Smooth muscle cell of bladder (primary cell): ENCODE measurements at places on chromosomes 3 and 15. TPM values are rescaled to one million over a fixed set of nuclear protein-coding genes. Genes with fewer than 3 reads are reported as not detected.

Gene ZNF860
- 0.28 TPM in 2 replicates for total RNA-seq

Gene GOLGA6B
- 0.09 TPM in 1 of 2 replicates, not detected in the other for total RNA-seq

Gene FHIT
- 0.28 and 1.1 TPM in 2 replicates for total RNA-seq

Gene AGTR1
- 1.3 and 2.9 TPM in 2 replicates for total RNA-seq

Gene SNUPN
- total RNA-seq = 33.4 and 43.4 TPM in 2 replicates

Gene CRBN
- total RNA-seq = 47.4 and 58.1 TPM in 2 replicates

Gene ATP13A4
- total RNA-seq = 0.18 and 0.28 TPM in 2 replicates

Gene CDHR4
- total RNA-seq = under 0.01 and 0.14 TPM in 2 replicates

Gene CYFIP1
- total RNA-seq = 82.9 and 84.5 TPM in 2 replicates

Gene DUOXA1
- total RNA-seq = not detected in 2 replicates

Gene CRYGS
- total RNA-seq = 0.43 and 1.0 TPM in 2 replicates

Gene TGM4
- not detected in 2 replicates for total RNA-seq

Gene CFAP44
- total RNA-seq = 3.8 and 5.4 TPM in 2 replicates

Gene AP3B2
- total RNA-seq = 0.28 and 0.43 TPM in 2 replicates

Gene SNX4
- total RNA-seq = 26.9 and 29.6 TPM in 2 replicates

Gene CMC1
- 2.4 and 3.1 TPM in 2 replicates for total RNA-seq

Gene KIF23
- 6.7 and 9.7 TPM in 2 replicates for total RNA-seq

Gene FBXW12
- not detected in 2 replicates for total RNA-seq

Gene TRIM42
- total RNA-seq = not detected in 2 replicates

Gene TAGLN3
- 0.71 and 0.74 TPM in 2 replicates for total RNA-seq

Gene AQP9
- total RNA-seq = not detected in 2 replicates

Gene MKRN3
- 0.28 and 1.4 TPM in 2 replicates for total RNA-seq

Gene MUC4
- under 0.01 TPM in 1 of 2 replicates, not detected in the other for total RNA-seq

Gene CCDC39
- not detected in 2 replicates for total RNA-seq

Gene SPSB4
- total RNA-seq = not detected in 2 replicates

Gene CCDC50
- total RNA-seq = 68.8 and 88.1 TPM in 2 replicates

Gene ALG1L2
- total RNA-seq = 0.43 TPM in 1 of 2 replicates, not detected in the other

Gene SLC28A2
- under 0.01 TPM in 1 of 2 replicates, not detected in the other for total RNA-seq

Gene FSD2
- total RNA-seq = not detected in 2 replicates

Gene UCN2
- total RNA-seq = 0.83 and 1.00 TPM in 2 replicates

Gene SLC12A8
- 45.4 and 79.0 TPM in 2 replicates for total RNA-seq

Gene MYRIP
- total RNA-seq = under 0.01 TPM in 2 replicates

Gene NMB
- total RNA-seq = 1.8 and 2.4 TPM in 2 replicates

Gene STARD5
- total RNA-seq = 11.8 and 23.0 TPM in 2 replicates

Gene ALDH1A2
- total RNA-seq = 0.55 and 1.7 TPM in 2 replicates

Gene SPINK8
- total RNA-seq = not detected in 2 replicates

Gene EBLN2
- total RNA-seq = 4.3 and 4.6 TPM in 2 replicates

Gene SPESP1
- total RNA-seq = 0.43 and 3.2 TPM in 2 replicates

Gene TRPC1
- total RNA-seq = 31.4 and 38.5 TPM in 2 replicates

Gene GABRB3
- total RNA-seq = 0.71 and 1.6 TPM in 2 replicates

Gene GPR87
- under 0.01 TPM in 1 of 2 replicates, not detected in the other for total RNA-seq

Gene TCF12
- 72.9 and 97.0 TPM in 2 replicates for total RNA-seq

Gene GOLGA8T
- 0.14 TPM in 1 of 2 replicates, not detected in the other for total RNA-seq

Gene MED12L
- total RNA-seq = 0.14 and 0.28 TPM in 2 replicates

Gene ASB14
- under 0.01 TPM in 1 of 2 replicates, not detected in the other for total RNA-seq

Gene FETUB
- total RNA-seq = not detected in 2 replicates

Gene GHSR
- total RNA-seq = not detected in 2 replicates

Gene PLAAT1
- 0.18 TPM in 1 of 2 replicates, not detected in the other for total RNA-seq

Gene LMLN
- 6.5 and 7.3 TPM in 2 replicates for total RNA-seq

Gene PPP1R14D
- total RNA-seq = not detected in 2 replicates

Gene TEX9
- total RNA-seq = 3.1 and 3.8 TPM in 2 replicates

Gene WNT5A
- total RNA-seq = 4.4 and 35.6 TPM in 2 replicates

Gene SLC24A5
- not detected in 2 replicates for total RNA-seq

Gene EEFSEC
- total RNA-seq = 1.3 and 1.8 TPM in 2 replicates

Gene MESD
- total RNA-seq = 18.2 and 20.1 TPM in 2 replicates
